ENCODE measurements at places on chromosomes 6 and 20.

DNA sequence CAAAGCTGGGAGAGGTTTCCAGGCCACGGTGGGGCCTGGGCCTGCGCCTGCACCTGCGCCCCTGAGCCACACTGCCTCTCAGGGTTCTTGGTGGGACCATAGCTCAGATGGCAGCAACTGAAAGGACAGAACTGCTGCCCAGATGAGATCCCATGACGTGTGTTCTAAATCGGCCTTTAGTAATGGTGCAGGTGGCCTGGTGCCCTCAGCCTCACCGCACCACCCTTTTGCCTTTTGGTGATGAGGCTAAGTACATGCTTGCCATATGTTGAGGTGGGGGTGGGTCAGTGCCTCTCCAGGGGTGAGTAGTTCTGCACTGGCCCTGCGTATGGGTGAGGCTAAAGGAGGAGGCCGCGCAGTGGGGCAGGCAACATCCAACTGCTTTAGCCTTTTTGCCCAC, 7.4 kb downstream of the PSMG4 start:
- DNase-seq = no peak

- DNase-seq = no peak
Measured at GRCh38 chr6:90328004-90328403, 31.4 kb upstream of the BACH2 start.

GRCh38 chr6:127717384-127717783, 140.4 kb downstream of the C6orf58 start:
- DNase-seq = no peak

DNA sequence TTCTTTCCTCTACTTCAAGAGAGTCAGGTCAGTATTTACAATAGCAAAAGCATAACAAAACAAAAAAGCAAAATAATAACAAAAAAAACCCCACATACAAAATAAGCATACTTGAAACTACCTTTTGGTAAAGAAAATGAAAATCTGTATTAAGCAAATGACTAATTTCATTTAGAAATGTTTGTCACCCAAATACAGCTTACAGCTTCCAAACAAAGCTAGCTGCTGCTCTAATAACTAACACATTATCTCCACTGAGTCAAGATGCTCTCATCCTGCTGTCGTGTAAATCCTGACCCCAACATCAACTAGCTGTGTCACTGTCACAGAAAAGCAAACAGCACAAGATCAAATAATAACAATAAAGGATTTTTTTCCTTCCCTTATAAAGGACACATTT, 21.7 kb downstream of the MAP7 start:
- no peak for DNase-seq

DNA sequence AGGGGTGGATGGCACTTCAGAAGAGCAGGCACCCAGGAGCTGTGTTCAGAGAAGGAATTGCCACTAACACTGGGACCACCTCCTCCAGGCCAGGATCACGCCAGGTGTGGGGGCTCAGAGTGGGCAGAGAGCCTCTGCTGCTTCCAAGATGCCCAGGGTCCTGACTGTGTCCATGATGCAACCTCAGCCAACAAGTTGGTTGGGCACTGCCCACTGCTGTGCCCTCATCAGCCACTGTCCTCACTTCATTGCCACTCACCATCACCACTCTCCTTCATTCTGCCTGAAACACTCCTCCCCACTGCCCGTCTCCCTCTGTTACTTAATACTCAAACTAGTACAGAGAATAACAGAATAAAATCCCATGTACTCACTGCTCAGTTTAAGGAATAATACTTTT, 16.5 kb upstream of the TCF15 start:
- no peak for DNase-seq

GRCh38 chr6:41451515-41452163, 94.5 kb upstream of the FOXP4 start:
- peak; percentile 38 for DNase-seq

DNA sequence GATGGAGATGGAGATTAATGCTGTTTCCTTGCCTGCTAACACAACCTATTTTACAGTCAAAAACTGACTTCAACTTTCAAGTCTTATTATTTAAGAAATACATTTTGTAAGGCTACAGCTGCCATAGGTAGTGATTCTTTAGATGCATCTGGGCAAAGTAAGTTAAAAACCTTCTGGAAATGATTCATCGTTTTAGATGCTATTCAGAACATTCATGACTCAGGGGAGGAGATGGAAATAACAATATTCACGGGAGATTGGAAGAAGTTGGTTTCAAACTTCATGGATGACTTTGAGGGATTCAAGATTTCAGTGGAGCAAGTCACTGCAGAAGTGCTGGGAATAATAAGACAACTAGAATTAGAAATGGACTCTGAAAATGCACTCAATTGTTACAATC, 174.9 kb upstream of the GGTLC1 start:
- no peak for DNase-seq

GRCh38 chr6:12656906-12657305, 59.7 kb upstream of the PHACTR1 start:
- no peak for DNase-seq

DNA sequence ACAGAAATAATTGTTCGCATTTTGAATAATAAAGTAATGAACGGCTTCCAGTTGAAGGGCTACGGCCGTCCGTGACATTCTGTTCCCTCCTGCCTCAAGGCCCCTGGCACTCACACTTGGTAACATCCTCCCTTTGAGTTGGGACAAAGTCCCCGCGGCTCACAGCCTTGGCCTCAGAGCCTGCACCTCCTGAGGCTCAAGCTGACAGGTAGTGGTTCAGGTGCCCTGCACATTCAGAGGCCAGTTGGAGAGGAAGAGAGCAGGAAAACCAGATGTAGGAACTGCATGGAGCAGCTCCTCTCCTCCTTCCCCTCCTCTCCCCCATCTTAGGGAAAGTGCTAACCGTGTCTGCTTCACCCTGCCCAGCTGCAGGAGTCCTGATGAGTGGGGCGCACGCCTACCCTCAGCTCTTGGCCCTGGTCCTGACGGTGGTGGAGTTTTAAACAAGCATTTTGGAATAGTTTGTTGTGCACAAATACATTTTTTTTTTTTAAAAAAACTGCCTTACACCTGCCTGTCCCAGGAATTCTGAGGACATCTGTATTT, 393.1 kb downstream of the SMOC2 start:
- no peak for DNase-seq

DNA sequence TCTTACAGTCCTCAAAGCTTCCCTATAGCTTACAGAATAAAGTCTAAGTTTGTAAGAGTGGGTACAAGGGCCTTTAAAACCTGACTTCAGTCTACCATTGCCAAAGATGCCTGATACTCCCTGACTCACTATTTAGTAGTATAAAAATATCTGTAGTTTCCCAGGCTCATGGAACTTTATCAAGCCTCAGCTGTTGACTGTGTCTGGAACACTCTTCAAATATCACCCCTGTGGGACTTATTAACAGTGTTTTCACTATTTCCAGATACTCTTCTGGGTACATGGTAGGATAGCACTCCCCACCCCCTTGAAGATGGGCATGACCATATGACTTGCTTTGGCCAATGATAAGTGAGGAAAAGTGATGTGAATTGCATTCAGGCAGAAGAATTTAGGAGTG, 105.3 kb upstream of the TENT5A start:
- no peak for DNase-seq

- DNase-seq = no peak
Measured at GRCh38 chr6:3861424-3861823, 12.3 kb downstream of the FAM50B start.

GRCh38 chr20:57618091-57618763, 2.0 kb downstream of the ZBP1 start:
- no peak for DNase-seq

GRCh38 chr20:23449421-23449820, 3.3 kb downstream of the CST11 start:
- DNase-seq = no peak

DNA sequence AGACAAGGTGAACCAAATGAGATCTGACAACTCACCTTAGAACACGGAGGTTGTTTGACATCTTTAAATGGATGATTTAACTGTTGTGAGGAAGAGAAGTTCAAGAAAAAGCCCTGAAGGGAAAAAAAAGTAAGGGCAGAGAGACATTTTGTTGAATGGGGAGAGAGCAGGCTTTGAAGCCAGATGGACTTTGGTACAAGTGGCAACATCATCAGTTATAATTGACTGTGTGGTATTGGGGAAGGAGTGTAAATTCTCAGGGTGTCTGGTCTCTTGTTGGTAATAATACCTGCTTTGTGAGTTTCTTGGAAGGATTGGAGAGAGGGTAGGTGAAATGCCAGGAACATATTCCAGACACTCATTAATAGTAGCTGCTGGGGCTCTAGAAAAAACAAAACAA, 21.6 kb downstream of the OGFRL1 start:
- no peak for DNase-seq

DNA sequence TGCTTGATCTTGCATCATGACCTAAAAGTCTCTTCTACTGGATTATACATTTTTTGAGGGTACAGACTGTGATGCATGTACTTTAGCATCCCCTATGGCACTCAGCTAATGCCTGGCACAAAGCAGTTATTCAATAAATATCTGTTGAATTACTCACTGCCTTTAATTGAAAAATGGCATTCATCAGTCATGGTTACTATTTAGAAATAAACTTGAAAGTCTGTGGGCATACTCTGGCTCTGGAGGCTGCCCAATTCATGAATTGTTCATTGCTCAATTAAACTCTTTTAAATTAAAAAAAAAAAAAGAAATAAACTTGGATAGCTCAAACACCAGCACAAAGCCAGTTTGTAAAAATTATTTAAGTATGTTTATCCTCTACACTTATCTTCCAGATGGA, 40.0 kb downstream of the HEBP2 start:
- DNase-seq = no peak

GRCh38 chr20:48777005-48777404, 50.8 kb downstream of the PREX1 start:
- peak; percentile 81 for DNase-seq

DNA sequence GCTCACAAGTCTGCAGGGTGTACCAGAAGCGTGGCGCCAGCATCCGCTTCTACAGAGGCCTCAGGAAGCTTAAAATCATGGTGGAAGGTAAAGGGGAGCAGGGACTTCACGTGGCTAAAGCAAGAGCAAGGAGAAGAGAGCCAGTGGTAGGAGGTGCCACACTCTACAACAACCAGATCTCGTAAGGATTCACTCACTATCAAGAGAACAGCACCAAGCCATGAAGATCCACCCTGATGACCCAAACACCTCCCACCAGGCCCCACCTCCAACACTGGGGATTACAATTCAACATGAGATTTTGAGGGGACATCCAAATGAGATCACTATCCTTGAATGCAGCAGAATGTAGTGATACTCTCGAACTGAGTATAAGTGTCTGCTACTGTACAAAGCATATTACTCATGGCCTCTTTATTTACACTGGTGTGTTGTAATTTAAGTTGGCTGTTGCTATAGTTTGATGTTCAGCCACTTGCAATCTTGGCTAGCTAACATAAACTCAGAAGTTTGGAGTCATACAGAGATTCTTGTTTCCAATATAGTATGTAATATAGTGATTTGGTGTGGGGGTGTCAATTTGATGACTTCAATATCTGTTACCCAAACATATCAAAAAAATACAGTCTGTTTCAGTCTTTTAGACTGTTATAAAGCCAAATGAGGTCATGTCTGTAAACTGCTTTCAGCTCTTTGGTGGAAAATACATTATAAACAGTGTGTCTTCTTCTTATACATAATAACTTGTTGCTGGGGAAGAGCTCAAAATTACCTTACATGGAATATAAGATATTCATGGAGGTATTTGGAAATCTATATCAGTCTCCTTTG, 39.4 kb upstream of the MYLIP start:
- DNase-seq = no peak

DNA sequence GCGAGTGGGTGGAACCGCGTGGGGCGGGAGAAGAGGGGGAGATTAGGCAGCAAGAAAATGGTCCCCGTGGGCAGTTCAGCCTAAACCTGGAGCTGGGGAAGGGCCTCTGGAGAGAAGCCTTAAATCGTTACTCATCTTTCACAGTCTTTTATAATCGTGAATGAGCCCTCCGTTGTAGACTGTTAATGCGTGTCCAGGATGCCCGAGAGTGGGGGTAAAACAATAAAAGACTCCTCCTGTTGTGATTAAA, 11.0 kb upstream of the ELOVL5 start:
- no peak for DNase-seq

GRCh38 chr6:75748003-75748742, 866 bp upstream of the MYO6 start:
- no peak for DNase-seq

- no peak for DNase-seq
Measured at GRCh38 chr20:23050076-23050838, 785 bp upstream of the THBD start.

- DNase-seq = no peak
Measured at GRCh38 chr20:38853759-38854158, 48.3 kb downstream of the PPP1R16B start.

- DNase-seq = no peak
Measured at GRCh38 chr6:128271011-128271410, 249.4 kb downstream of the PTPRK start.

DNA sequence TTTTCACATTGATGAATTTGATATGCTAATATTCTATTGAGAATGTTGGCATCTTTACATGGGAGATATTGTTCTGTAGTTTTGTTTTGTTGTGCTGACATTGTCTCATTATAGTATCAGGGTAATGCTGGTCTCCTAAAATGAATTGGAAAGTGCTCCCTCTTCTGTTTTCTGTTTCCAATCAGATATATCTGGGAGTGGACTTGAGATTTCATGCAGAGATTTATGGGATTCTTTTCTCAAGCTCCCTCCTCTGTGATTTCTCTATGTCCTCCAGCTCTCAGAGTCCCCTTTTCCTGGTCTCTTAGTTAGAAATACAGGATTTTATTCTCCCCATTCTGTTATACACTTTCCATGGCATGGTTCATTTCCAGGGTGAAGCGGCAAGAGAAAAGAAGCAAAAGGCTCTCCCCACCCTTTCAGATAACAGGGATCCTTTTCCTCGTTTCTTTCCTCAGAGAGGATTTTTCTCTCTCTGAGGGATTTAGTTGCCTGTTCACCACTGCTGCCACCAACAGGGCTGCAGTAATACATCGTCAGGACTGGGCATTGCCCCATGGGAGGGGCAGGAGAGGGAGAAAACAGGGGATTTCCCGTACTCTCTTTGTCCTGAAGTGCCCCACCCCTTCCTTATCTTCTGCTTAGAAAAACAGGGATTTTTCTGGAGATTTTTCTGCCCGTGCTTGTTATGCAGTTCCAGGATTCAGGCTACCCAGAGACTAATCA, 59.3 kb upstream of the STMND1 start:
- DNase-seq = peak; percentile 65

Data from posterior cingulate gyrus (tissue), 11 donors.